ENCODE measurements at places on chromosomes 5 and 9.

GRCh38 chr5:176501333-176501732 lies 35.9 kb downstream of the RNF44 start:
- no peak for DNase-seq
- no peaks in the 10 kb centered on the region for H3K4me1 ChIP-seq
- H3K27ac ChIP-seq: no peak overlapping the region
- peaks cover 4% of the 10 kb centered on the region for H3K36me3 ChIP-seq

DNA sequence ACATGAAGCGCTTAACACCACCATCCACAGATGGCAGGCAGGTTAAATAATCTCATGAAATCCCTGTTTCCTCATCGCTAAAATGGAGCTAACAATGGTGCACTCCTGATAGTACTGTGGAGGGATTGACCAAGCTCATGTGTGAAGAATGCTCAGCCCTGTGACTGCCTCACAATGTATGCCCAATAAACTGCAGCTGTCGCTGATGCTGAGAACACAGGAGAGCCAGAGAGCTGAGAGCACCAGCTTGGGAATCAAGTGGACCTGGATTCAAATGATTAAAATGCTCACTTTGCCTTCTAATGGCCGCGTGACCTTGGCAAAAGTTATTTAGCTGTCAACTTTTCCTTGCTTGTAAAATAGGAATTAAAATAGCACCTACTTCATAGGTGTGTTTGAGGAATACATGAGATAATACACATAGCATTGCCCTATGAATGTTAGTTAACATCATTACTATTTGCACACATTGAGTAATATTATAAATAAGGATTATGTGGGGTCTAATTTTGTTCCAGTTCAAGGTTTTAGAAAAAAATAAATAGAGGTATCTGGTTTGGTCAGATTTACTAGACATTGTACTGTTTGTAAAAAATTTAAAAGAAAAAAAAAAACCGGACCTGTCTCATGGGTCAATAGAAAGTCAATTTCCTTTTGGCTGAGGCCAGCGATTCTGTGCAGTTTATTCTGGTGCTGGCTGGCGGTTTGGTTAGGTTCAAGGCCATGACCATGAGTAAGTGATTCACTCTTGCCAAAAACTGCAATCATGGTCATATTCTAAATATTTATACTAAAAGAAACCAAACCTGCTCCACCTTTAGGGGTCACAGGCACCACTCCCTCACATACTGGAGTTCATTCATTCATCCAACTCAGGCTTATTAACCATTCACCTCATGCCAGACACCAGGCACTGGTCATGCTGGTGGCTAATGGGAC lies 101.3 kb downstream of the SH3TC2 start:
- H3K4me1 ChIP-seq: peaks cover 13% of the 10 kb centered on the region
- H3K36me3 ChIP-seq: no peaks in the 10 kb centered on the region
- no peak overlapping the region for H3K4me3 ChIP-seq
- no peak for DNase-seq
- no peaks in the 10 kb centered on the region for H3K27me3 ChIP-seq
- no peak overlapping the region for H3K27ac ChIP-seq

DNA sequence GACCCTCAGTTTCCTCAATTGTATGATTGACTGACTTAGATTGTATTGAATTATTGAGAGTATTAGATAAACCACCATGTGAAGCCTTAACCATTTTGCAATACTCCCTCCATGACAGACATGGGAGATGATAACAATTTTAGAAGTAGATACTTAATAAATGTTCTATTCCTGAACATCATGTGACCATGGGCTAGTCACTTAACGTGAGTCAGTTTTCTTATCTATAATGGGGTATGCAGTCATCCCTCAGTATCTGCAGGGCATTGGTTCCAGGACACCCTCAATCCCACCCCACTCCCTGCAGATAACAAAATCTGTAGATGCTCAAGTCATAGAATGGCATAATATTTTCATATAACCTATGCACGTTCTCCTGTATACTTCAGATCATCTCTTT lies 31.0 kb downstream of the SNX18 start:
- no peak for DNase-seq
- H3K4me1 ChIP-seq: no peaks in the 10 kb centered on the region

- no peaks in the 10 kb centered on the region for H3K36me3 ChIP-seq
- no peak overlapping the region for H3K4me3 ChIP-seq
- H3K27ac ChIP-seq: no peak overlapping the region
- no peaks in the 10 kb centered on the region for H3K27me3 ChIP-seq
These were observed 145.5 kb downstream of the ST8SIA4 start for GRCh38 chr5:100757618-100758017.

DNA sequence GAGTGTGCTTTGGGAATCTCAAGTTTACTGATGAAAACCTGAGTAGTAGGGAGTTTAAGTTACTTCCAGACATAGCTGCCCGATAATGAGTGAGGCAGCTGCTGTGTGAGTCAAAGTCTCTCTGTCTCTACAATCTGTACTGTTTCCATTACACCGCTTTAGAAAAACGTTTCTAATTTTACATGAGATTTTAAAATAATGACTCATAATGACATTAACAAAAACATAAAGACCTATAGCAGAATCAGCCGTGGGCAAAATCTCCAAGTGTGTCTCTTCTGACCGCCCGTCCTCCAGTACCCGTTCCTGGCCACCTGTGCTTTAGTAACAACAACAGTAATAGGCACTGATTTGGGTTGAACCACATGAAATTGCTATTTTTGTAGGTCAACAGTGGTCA lies 69.6 kb upstream of the PRRC1 start:
- H3K27ac ChIP-seq: no peak overlapping the region
- peaks cover 8% of the 10 kb centered on the region for H3K4me1 ChIP-seq
- no peak for DNase-seq
- no peaks in the 10 kb centered on the region for H3K27me3 ChIP-seq

DNA sequence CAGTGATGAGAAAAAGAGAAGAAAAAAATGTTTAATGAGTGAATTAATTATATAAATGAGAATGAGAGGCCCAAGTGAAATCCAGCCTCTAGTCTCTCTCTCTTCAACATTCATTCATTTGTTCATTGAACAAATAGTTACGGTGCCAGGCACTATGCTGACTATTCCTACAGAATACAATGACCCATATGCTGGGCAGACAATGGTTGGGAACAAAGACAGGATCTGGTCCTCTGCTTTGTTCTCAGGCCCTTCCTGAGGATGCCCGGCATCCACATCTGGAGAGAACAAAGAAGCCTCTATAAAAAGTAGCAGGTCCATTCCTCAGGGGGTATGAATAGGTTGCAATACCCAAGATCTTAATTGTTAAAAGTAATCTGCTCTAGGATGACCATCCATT lies 6.9 kb downstream of the ADAM19 start:
- no peak for DNase-seq
- no peaks in the 10 kb centered on the region for H3K27me3 ChIP-seq
- peaks cover 18% of the 10 kb centered on the region for H3K4me1 ChIP-seq
- H3K4me3 ChIP-seq: no peak overlapping the region

DNA sequence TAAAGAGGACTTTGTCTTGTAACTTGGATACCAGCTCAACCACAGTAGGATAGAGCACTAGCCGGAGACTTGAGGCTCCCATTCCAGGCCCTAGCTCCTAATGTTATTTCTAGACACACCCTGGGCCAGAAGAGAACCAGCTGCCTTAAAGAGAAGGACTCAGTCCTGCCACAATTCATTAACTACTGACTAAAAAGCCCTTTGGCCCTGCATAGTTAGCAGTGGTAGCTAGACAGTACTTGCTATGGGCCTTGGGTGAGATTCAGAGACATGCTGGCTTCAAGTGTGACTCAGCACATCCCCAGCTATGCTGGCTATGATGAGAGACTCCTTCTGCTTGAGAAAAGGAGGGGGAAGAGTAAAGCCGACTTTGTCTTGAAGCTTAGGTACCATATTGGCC lies 47.3 kb downstream of the TMEM167A start:
- H3K27me3 ChIP-seq: no peaks in the 10 kb centered on the region
- no peak overlapping the region for H3K27ac ChIP-seq
- H3K4me1 ChIP-seq: peaks cover 5% of the 10 kb centered on the region
- no peak for DNase-seq
- no peak overlapping the region for H3K4me3 ChIP-seq

DNA sequence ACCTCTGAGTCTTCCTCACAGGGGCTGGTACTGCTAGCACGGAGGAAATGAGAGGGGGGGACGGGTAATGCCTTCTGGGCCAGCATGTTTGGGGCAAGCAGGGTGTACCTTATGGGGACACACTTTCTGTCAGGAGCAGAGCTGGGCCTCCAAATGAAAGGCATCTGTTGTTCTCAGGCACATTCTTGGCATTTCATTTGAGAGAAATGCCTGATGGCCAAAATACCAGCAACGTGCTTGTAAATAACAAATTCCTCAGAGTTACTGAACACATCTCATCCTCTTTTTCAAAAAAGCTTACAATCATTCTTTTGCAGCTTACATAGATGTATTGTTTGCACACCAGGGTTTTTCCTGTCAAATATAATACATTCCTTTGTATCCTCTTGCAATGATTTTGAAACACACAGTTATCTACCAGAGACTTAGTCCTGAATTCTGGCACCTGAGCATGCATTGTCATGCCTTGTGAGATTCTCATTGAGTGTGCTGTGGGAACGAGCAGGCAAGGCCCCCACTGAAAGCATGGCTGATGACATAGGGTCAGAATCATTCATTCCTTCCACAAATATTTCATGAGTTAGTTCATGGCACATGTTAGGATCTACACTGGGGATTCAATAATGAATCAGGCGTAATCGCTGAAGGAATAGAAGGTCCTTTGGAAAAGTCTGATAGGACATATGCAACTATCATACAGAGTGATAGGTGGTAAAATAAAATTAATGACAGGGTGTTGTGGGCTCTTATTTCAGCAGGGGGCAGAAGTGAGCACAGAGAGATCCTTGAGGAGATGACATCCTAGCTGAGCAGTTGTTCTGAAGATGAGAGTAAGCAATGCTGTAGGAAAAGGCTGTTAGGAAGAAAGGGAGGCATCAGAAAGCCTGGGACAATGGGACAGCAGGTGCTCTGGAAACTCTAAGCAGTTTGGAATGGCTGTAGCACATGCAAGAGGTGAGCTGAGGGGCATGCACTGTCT lies 260.9 kb upstream of the TUT7 start:
- H3K27ac ChIP-seq: no peak overlapping the region
- no peaks in the 10 kb centered on the region for H3K36me3 ChIP-seq
- H3K4me1 ChIP-seq: no peaks in the 10 kb centered on the region
- H3K27me3 ChIP-seq: no peaks in the 10 kb centered on the region

- H3K4me3 ChIP-seq: no peak overlapping the region
- no peaks in the 10 kb centered on the region for H3K36me3 ChIP-seq
- H3K27ac ChIP-seq: no peak overlapping the region
- no peak for DNase-seq
- H3K4me1 ChIP-seq: no peaks in the 10 kb centered on the region
These were observed 68.5 kb upstream of the MYO10 start for GRCh38 chr5:17004441-17005106.

DNA sequence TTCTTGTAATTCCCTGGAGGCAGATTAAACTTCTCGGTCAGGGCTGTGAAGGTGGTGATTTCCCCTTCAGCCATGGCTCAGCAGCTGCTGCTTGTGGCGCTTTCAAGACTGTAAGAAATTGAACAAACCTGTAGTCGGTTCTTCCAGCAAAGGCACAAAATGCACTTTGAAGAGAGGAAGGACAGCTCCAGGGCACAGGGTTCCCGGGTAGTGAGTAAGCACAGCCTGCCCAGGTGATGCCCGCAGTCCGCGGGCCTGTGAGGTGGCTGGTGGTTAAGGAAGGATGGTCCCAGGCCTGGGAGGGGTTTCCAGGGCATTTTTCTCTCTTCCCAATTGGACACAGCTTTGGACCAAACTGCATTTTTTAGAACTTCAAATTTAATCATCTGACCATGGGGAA lies 71.8 kb downstream of the FGF1 start:
- DNase-seq: no peak
- H3K4me3 ChIP-seq: no peak overlapping the region
- H3K27me3 ChIP-seq: no peaks in the 10 kb centered on the region
- no peaks in the 10 kb centered on the region for H3K36me3 ChIP-seq
- H3K27ac ChIP-seq: no peak overlapping the region
- peaks cover 12% of the 10 kb centered on the region for H3K4me1 ChIP-seq

- no peaks in the 10 kb centered on the region for H3K4me1 ChIP-seq
- DNase-seq: peak; percentile 48
- no peak overlapping the region for H3K27ac ChIP-seq
- no peaks in the 10 kb centered on the region for H3K36me3 ChIP-seq
- H3K4me3 ChIP-seq: no peak overlapping the region
- H3K27me3 ChIP-seq: peaks cover 89% of the 10 kb centered on the region
These were observed 47.3 kb upstream of the PHYKPL start for GRCh38 chr5:178279723-178280438.

DNA sequence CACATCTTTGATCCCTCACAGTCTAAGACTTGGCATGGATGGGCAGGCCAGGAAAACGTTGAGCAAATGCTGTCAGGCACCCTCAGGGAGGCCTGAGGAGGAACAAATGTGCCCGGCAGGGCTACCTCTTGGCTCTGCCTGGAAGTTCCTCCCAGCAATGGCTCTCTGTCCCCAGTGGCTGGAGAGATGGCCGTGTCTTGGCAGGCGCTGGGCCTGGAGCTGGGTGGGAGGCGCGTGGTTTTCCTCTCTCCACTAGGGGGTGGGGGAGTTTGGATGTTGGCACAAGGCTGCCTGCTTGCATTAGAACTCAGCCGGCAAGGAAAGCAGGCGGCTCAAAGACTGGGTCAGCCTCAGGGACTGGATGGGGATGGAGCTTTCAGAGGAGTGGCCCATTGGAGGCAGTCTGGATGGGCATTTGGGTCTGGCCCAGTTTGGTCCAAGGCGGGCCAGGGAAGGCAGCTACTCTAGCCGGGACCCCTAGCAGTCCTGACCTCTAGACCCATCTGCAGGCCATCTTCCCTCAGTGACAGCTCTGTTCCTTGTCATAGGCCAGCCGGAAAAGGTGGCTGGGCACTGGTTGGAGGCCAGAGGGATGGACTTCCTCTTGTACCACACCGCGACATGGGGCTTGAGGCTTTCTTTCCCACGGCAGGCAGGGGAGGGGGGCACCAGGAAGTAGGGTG lies 68.2 kb upstream of the STC2 start:
- DNase-seq: no peak
- no peak overlapping the region for H3K4me3 ChIP-seq
- H3K36me3 ChIP-seq: no peaks in the 10 kb centered on the region
- H3K27ac ChIP-seq: no peak overlapping the region
- no peaks in the 10 kb centered on the region for H3K4me1 ChIP-seq

GRCh38 chr9:98597236-98597771 lies 111.4 kb downstream of the GABBR2 start:
- H3K27me3 ChIP-seq: no peaks in the 10 kb centered on the region
- H3K4me3 ChIP-seq: no peak overlapping the region
- no peaks in the 10 kb centered on the region for H3K36me3 ChIP-seq
- no peak overlapping the region for H3K27ac ChIP-seq
- H3K4me1 ChIP-seq: no peaks in the 10 kb centered on the region

DNA sequence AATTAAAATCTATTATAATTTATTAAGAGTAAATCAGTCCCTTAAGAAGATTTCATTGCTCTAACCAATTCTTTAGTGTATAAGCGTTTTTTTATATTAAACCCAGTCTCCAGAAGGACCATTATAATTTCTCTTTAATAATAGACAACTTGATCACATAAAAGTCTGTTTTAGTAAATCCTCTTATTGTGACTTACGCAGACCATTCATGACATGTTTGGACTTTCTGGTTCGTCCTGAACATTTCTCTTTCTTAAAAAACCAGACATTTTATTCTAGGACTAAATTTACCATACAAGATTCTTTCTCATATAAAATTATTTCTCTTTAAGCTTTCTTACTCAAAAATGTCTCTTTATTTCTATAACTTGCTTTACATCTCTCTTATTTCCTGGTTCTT lies 196.2 kb upstream of the RAI14 start:
- peaks cover 5% of the 10 kb centered on the region for H3K4me1 ChIP-seq
- DNase-seq: no peak
- no peaks in the 10 kb centered on the region for H3K27me3 ChIP-seq
- no peak overlapping the region for H3K27ac ChIP-seq
- H3K36me3 ChIP-seq: no peaks in the 10 kb centered on the region
